ENCODE measurements at places on chromosomes 11 and 22. TPM values are rescaled to one million over a fixed set of nuclear protein-coding genes. Genes with fewer than 3 reads are reported as not detected.

- no peak for DNase-seq
Observed at GRCh38 chr22:19912271-19912999, 29.1 kb upstream of the COMT start.

DNA sequence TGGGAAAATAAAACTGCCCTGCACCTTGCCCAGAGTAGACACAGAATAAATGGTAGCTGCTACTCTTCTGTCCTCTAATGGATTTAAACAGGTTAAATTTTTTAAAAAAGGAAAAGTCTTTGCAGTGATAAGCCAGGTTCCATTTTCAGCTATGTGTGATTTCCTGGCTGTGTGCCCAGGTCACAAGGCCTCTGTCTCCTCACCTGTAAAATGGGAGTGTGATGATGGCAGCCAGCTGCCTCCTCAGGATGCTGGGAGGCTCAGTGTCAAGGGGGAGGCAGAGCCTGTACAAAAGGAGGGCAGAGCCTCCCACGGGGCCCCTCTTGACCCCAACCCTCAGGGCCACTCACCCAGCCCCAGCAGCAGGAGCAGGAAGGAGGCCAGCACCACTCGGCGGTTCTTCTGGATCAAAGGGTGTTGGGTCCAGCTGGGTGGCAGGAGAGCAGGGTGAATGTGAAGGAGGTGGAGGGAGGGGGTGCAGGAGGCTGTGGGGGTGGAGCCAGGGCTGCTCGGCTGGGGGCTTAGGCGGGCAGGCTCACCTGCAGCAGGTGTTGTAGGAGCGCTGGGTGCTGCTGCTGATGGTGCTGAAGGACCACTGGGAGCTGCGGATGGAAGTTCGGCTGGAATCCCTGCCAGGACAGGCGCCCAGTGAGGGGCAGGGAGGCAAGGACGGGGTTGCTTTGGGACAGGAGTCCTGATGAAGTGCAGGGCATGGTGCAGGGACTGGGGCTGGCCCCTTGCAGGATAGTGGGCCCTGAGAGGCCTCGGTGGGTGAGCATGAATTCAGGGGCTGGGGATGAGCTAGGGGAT lies 1.9 kb downstream of the TMEM134 start:
- no peak for DNase-seq

GRCh38 chr11:47033439-47033838 lies 96.9 kb downstream of the CSTPP1 start:
- no peak for DNase-seq

DNA sequence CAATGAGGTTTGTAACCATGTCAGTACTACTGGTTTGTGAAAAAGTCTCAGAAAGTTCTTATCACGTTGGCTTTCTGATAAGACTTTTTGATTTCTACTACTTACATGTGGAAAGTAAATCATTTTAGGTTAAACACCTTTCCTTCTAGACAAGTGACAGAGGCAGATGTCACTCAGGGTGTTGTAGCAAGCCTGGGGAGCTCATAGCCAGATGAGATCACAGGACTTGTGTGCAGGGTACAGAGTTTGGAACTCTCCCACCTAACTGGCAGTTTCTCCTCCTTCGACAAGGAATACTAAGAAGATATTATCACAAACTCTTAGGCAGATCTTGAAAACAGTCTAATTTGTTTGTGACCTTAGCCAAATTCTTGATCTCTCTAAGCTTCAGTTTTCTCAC lies 49.4 kb upstream of the PICALM start:
- no peak for DNase-seq

DNA sequence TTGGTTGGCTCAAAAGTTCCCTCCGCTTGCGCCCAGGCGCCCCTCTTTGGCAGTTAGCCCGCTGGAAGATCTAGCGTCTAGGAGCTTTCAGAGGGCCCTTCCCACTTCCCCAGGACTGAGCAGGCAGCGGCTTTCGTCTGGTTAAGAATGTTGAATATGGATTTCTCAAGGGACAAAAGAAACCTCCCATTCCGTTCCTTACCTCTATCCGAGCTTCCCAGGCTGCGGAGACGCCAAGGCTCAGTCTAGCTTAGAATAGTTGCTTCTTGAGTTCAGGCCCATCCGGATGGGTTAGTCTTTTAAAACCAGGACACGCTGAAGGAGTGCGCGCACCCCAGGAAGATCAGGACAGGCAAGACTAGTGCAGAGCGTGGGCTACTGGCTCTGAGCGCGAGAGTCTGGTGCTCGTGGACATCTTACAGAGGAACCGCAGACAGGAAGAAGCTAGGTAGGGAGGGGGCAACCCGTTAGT lies 1.6 kb downstream of the NELL1 start:
- no peak for DNase-seq

DNA sequence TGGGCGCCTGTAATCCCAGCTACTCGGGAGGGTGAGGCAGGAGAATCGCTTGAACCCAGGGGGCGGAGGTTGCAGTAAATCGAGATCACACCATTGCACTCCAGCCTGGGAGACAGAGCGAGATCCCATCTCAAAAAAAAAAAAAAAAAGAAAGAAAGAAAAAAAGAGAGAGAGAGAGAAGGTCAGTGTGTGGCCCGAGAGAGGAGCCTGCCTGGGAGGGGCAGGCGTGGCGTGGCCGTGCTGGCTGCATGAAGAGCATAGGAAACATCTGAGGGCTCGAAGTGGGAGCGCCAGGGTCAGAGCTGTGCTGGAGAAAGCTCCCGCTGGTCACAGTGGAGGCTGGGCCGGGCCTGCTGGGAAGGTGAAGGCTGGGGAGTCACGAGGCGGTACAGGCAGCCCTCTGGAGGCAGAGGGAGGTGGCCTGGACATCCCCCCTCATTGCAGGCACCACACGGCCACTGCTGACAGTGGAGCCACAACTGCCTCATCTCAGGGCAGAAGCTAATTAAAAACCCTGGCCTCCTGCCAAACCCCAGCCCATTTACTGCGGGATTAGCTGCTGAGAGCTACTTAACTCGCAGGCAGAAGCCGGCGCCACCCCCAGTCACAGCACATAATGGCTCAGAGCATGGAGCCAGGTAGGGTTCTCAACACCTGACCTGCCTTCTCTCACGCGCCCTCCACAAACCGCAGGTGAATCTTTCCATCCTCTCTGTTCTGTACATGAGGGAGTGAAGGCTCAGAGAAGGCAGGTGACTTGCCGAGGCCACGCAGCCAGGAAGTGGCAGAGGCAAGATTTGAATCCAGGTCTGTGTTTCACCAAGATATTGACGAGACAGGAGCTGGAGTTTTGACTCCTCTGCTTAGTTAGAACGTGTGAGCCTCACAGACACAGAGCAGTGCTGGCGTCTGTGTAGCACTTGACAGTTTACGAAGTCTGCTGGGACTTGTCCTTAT lies 32.6 kb downstream of the NFAM1 start:
- no peak for DNase-seq

- DNase-seq, result peak; percentile 71
Observed at GRCh38 chr11:103673773-103674172, 362.7 kb upstream of the DDI1 start.

DNA sequence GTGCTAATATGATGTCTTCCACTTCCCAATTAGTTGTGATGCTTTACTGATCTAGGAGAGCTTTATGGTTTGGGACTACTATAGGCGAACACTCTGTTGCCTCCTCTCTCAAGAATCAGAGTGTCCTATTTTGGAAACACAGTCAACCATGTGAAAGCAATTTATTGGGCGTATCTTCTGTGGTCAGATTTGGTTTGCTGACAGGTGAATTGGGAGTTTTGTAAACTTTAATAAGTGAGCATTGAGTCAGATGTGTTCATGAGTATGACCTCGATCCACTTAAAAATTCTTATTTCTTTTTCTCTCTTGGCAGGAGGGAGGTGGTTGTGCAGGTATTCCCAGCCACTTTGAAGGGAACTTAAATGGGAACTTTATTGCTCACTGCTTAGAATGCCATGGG lies 4.4 kb downstream of the CAT start:
- no peak for DNase-seq

DNA sequence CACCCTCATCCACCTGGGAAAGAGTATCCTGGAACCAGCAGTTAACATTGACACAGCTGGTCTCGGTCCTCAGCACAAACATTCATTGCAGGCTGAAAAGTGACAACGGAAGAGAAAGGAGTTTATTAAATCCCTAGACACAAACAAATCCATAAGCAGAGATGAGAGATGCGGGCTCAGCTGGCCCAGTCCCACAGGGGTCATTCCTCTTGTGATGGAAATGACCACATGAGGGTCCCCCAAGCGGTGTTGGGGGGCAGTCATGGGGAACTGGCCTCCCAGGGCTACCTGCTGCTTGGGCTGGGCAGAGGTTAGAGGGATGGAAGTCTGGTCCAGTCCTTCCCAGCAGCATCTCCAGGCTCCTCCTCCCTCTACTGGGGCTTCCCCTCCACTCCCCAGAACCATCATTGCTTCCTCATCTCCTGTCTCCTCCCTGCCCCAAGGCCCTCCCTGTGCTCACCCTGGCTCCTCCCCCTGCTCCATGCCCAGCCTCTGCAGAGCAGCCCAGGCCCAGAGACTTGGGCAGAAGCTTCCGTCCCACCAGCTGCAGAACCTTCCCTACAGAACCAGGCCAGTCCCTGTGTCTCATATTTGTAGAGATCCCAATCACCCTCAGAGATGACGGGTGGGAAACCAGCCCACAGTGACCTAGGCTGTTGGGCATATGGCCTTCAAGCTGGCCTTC lies 5.4 kb upstream of the IGLL5 start:
- no peak for DNase-seq

GRCh38 chr22:32336121-32336603 lies 21.5 kb upstream of the RFPL3 start:
- no peak for DNase-seq

DNA sequence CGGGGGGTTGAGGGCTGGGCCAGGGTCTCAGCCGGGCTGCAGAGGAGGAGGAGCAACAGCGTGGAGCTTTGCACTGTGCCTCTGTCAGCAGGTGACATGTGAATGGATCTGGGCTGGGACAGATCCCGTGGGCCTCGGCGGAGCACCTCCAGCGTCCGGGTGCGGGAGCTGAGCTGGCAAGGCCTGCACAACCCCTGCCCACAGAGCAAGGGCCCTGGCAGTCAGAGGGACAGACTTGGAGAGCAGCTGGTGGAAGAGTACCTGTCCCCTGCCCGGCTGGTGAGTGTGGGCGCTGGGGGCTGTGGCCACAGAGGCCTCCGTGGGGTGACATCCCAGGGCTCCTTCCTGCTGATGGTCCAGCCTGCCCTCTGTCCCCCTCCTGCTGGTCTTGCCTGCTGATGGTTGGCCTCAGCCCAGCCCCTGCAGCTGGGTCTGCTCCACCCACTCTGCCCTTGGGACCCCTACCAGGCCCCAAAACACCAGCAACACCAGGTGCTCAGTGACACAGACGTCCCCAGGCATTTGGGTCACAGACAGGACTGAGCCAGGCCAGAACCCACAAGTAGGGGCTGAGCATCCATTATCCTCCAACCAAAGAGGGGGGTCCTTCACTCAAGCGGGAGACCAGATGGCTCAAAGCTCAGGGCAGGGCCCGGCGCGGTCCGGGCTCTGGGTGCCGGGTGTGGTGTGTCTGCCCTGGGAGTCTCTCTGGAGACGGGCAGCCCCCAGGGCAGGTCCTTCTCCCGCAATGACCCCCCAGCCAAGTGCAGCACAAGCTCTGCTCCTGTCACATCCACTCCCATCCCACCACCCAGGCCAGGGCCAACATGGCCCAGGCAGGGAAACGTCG lies 3.5 kb downstream of the LRRC56 start:
- DNase-seq, result no peak

GRCh38 chr11:125167292-125167953 lies 2.9 kb downstream of the PKNOX2 start:
- peak; percentile 25 for DNase-seq

- peak; percentile 95 for DNase-seq
Observed at GRCh38 chr11:6357222-6357621, 33.1 kb upstream of the SMPD1 start.

- peak; percentile 87 for DNase-seq
Observed at GRCh38 chr11:131897956-131898355, 527.5 kb downstream of the NTM start.

The GAS2 gene
- total RNA-seq, result 1.9 TPM

The GGT1 gene
- 1.7 TPM for total RNA-seq

The OR52N4 gene
- not detected for total RNA-seq

The TEX12 gene
- not detected for total RNA-seq

The OR4D6 gene
- not detected for total RNA-seq

The SLC22A9 gene
- total RNA-seq, result not detected

The ASCC2 gene
- 38.6 TPM for total RNA-seq

The MIAT gene
- total RNA-seq, result 0.54 TPM

All from IMR-90 (cell line).